Activated CD4-positive, alpha-beta T cell treated with anti-CD3 and anti-CD28 coated beads for 24 hours (primary cell): ENCODE measurements at places on chromosomes 5 and 9.

- DNase-seq: no peak
These were observed 4.5 kb downstream of the PURA start for GRCh38 chr5:140118302-140118936.

DNA sequence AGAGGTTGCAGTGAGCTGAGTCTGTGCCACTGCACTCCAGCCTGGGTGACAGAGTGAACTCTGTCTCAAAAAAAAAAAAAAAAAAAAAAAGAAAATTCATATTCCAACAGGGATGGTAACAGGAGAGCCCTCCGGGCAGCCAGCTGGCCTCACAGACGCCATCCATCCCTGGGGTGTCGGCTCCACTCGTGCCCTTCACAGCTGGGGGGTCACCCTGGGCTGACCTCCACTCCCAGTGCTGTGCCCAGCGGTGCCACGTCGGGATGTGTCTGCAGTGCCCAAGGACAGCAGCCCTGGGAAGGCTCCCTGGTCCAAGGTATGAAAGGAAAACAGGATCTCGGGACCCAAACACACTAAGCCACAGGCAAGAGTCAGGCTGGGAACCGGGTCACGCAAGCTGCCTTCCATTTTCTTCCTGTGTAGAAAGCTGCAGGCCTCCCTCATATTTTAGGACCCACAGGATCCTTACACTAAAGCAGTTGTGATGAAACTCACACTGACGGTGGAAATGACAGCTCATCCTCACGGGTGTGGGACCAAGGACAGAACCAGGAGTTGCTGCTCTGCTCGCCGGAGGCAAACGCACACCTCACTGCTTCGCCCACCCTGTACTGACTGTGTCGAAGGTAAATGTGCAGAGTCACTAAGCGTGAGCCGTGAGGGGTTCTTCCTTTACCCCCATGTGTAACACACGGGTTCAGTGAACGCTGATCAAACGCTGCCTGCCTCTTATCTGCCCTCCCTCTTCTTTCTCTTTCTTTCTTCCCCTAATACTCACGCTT lies 5.3 kb downstream of the SLC12A7 start:
- no peak for DNase-seq

DNA sequence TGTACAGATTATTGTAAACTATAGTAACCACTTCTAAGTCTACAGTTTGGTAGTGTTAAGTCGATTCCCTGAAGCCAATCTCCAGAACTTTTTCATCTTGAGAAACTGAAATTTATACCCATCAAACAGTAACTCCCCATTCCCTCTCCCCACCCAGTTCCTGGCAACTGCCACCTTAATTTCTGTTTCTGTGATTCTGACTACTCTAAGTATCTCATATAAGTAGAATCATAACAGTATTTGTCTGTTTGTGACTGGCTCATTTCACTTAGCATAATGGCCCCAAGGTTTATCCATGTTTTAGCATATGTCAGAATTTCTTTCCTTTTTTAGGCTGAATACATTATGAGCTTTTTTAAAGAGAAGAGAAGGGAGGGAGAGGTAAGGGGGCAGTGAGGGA lies 61.4 kb downstream of the SPOCK1 start:
- DNase-seq: no peak

GRCh38 chr5:97046270-97046982 lies 96.0 kb downstream of the LIX1 start:
- no peak for DNase-seq

DNA sequence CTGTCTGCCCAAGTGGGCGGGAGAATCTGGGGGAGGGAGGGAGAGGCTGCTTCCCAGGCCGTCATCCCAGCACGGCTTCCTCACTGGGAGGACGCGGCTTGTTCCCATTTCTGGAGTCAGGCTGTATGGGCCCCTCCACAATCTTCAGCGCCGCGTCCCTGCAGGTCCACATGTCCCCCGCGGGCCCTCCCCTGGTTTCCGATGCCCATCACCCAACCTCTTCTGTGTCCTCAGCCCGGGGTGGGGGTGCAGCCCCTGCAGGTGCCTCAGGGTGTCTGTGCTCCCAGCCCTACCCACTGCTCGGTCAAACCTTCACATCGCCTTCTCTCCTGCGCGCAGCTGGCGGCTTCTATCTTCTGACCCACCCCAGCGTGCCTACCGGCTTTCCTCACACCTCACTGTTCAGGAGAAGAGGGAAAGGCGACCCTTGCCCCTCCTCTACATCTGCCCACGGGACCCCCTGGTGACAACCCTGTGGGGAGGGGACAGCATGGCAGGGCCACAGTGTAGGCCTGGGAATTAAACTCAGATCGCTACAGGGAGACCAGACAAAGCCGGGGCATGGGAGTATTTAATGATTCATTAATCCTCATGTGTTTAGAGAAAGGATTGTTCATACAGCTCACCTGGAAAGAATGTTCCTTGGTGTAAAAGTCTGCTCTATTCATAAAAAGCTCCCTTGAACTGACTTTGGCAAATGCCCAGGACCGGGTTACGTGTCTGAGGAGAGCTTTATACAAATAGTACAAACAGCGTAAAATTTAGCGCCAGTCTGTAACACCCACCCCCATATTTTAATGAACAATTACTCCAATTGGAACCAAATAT lies 145.1 kb downstream of the IRX1 start:
- DNase-seq: no peak

DNA sequence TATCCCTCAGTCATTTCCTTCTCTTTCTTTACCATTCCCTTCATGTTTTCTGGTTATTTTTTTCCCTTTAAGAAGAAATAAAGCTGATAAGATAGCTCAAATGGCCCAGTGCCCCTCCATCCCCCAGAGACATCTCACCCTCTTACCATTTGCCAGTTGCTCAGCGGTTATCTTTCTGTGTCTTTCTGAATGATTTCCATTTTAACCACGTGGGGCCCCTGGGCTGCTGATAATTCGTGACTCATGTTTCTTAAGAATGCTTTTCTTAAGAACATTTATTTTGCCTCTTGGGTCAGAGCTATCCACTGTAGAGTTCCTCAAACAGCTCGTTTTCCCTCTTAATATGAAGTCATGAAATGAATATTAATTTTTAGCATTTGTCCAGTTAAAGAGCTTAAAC lies 147.8 kb downstream of the MAST4 start:
- no peak for DNase-seq

- DNase-seq: no peak
These were observed 25.4 kb downstream of the SREK1 start for GRCh38 chr5:66169534-66169933.

DNA sequence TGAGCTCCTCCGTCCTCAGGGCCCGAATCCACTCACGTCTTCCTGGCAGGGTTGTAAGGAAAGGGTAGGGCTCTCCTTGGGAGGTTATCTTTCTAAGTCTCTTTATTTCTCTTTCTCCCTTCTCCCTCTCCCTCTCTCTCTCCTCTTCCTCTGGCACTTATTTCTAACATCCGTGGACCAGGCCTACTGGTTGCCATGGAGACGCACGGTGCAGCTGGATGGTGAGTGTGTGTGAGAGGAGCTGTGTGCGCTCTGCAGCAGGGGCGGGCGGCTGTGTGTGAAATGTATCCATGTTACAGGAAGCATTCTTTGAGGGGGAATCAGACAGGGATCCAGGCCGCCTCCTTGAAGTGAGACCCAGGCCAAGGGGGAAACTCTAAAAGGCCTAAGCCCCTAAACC lies 32.2 kb downstream of the PCDH1 start:
- DNase-seq: no peak

- DNase-seq: peak; percentile 9
These were observed 146.2 kb upstream of the RASA1 start for GRCh38 chr5:87121304-87122150.

DNA sequence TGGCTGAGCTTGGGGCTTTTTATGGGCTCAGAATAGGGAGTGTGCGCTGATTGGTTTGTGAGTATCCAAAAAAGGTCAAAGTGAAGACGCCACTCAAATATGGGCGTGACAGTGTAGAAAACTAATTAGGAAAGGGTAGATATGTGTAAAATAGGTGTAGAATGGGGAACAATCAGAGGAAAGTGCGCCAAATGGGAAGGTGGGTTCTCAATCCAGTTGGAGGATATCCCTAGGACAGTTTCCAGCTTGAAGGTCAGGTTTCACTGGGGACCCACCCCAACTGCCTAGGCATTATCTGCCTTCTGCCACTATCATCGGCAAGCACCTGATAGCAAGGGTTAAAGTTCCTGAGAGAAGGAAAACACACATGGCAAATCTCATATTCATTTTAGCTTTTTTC lies 9.3 kb upstream of the MOCS2 start:
- DNase-seq: no peak

GRCh38 chr5:147140558-147140957 lies 94.3 kb upstream of the STK32A start:
- DNase-seq: no peak

GRCh38 chr5:132506094-132506692 lies 15.6 kb upstream of the IRF1 start:
- DNase-seq: no peak

GRCh38 chr5:118882666-118883065 lies 105.7 kb downstream of the DTWD2 start:
- DNase-seq: no peak

GRCh38 chr9:86653466-86653865 lies 293.8 kb downstream of the GAS1 start:
- no peak for DNase-seq

DNA sequence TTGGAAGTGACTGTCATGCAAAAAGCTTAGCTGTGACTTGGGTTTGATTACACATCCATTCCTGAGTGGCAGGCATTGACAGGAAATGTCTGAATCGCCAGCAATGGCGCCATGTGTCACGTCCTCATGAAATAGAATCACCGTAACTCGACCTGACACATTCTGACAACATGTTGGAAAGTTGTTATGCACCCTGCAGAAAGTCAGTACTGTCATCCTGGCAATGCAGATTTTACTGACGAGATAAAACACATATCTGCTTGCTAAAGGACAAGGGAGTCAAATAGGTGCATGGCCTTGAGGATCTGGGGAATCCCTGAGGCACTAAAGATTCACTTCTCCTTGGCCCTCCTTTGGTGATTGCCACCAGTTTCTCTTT lies 344.2 kb downstream of the SPATA31D1 start:
- no peak for DNase-seq

- no peak for DNase-seq
These were observed 22.8 kb upstream of the ANKRD18A start for GRCh38 chr9:38642951-38643814.

- DNase-seq: no peak
These were observed at the start of gene CFAP157 for GRCh38 chr9:127706836-127707241. Gene CFAP157, plus strand, starts transcription at chr9:127706988. Its CDS starts 44 bp downstream, at chr9:127707032.

DNA sequence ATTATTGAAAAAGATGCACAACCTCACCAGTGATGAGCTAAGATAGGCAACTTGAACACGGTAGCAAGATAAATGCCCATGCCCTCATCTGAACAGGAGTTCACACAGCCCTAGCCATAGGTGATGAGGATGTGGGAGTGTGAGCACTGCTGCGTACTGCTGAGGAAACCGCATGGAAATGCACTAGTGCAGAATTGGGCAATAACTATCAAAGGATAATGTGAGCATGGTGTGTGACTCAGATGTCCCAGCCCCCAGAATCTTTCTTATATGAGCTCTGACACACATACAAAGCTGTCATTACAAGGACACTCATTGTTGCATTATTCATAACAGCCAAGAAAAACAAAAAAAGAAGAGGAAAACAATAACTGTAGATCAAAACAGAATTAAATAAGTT lies 521.2 kb downstream of the IRX1 start:
- DNase-seq: no peak

GRCh38 chr9:136950656-136951276 lies 1.3 kb upstream of the LCN12 start:
- DNase-seq: no peak

GRCh38 chr9:100150214-100150613 lies 51.2 kb downstream of the INVS start:
- DNase-seq: no peak

DNA sequence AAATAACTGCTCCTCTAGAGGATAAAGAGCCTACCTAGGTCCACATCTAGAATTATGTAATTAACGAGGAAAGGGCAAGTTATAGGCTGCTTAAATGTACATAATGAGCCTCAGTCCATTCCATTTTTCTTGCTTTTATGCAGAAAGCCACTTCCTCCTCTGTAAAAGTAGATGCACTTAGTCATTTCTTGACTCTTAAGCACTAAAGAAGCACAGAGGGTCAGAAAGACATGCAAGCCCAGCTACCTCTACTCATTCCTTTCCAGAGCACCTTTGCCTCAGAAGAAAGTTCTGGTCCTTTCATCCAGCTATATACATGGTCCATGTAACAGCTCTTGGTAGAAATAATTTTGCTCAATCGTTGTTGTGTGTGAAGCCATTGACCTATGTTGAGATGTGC lies 308.0 kb upstream of the NREP start:
- no peak for DNase-seq

- DNase-seq: no peak
These were observed at the start of gene RGS7BP for GRCh38 chr5:64505769-64506566. Gene RGS7BP, plus strand, starts transcription at chr5:64506015. Its CDS starts 610 bp downstream, at chr5:64506625.

- DNase-seq: no peak
These were observed 47.8 kb downstream of the ERGIC1 start for GRCh38 chr5:172881691-172882370.

GRCh38 chr9:73135394-73135793 lies 16.3 kb upstream of the ANXA1 start:
- no peak for DNase-seq

GRCh38 chr9:126528111-126528510 lies 85.6 kb upstream of the LMX1B start:
- no peak for DNase-seq

DNA sequence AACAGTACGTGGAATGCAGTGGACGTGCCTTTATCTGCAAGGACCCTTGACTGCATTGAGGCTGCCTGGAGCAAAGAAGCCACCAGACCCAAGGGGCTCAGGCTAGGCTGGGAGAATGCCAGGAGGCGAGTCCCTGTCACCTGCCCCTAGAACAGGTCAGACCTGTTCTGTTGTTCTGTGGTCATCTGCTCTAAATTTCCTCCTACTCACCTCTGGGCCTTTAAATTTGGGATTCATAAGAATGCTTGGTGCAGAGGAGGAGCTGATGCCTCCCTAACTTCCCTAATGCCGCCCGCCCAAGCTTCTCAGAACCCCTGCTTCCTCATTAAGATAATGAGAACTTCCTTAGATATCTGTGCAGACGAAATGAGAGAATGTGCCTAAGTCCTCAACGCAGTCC lies 32.0 kb downstream of the DAPK1 start:
- DNase-seq: no peak

- no peak for DNase-seq
These were observed 307.0 kb downstream of the CWC27 start for GRCh38 chr5:65075623-65076250.

DNA sequence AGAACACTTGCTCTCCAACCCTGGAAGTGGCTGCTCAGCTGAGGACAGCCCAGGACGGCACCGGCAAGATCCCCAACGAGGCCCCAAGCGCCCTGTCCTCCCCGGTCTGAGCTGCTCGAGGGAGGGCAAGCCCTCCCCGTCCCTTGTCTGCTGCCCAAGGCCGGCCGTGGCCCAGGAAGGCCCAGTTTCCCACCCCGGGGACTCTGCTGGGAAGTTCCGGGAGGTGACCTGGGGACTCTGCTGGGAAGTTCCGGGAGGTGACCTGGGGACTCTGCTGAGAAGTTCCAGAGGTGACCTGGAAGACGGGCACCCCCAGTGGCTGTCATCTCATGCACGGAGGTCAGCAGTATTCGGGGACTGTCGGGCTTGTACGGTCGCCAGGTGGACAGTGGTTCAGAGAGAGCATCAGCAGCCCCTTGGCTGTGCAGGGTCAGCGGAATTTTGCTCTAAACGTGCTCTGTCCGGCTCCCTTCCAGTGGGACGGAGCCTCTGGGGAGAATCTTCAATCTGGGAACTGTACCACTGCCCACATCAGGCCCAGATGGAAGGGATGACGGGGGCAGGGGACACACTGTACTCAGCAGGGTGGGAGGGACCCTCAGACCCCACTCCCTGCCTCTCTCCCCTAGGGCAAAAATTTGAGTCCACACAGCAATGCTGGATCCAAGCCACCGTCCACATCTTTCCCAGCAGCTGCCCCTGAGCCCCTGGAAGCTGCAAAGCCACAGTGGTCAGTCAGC lies 7.2 kb downstream of the NACC2 start:
- no peak for DNase-seq

GRCh38 chr9:101966691-101967090 lies 228.2 kb upstream of the GRIN3A start:
- DNase-seq: no peak
